ENCODE measurements at places on chromosomes 5 and 9. TPM values are rescaled to one million over a fixed set of nuclear protein-coding genes. Genes with fewer than 3 reads are reported as not detected.

Gene CPEB4
- total RNA-seq, result 8.4 TPM

Gene OTULIN
- 68.9 TPM for total RNA-seq

Gene CAPSL
- 0.68 TPM for total RNA-seq

Gene ORM2
- not detected for total RNA-seq

Gene ENC1
- total RNA-seq, result 0.52 TPM

Gene SLIT3
- 0.20 TPM for total RNA-seq

Gene CCDC187
- not detected for total RNA-seq

Gene ADGRD2
- not detected for total RNA-seq

Gene MAML1
- total RNA-seq, result 24.1 TPM

DNA sequence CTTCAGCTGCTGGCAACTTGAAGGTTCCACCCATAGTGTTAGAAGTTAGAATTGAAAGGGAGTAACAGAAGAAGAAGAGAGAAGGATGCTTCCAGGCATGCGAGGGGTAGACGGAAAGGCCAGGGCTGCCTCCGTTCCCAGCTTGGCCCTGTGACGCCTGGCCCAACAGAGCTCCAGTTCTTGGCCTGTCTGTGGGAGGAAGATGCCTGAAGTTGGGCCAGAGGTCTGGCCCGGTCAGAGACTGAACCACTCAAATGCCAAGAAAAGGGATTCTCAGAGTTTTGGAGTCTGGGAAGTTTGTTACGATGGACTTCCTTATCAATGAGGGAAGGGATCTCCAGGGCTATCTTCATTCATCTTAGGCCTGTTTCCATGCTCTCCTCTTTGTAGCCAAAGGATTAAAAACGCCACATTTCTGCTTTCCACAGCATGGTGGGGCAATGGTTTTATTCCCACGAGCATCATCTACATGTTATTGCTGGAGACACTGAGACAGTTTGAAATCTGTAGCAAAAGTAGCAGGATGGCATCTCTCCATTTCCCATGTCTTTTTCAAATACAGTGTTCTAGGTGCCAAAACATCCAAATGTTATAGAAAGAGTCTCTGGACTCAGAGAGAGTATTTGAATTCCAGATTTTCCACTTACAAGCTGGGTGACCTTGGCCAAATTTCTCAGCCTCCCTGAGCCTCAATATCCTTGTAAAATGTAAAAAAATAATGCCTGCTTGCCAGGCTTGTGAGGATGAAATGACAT, 65.4 kb upstream of the ANKRD55 start:
- H3K36me3 ChIP-seq, result no peaks in the 10 kb centered on the region
- no peak overlapping the region for H3K4me3 ChIP-seq
- H3K27me3 ChIP-seq, result no peaks in the 10 kb centered on the region
- DNase-seq, result no peak
- no peak overlapping the region for H3K27ac ChIP-seq

GRCh38 chr5:121174351-121174750, 677.3 kb upstream of the FTMT start:
- no peaks in the 10 kb centered on the region for H3K27me3 ChIP-seq
- DNase-seq, result no peak
- H3K4me1 ChIP-seq, result no peaks in the 10 kb centered on the region
- H3K36me3 ChIP-seq, result no peaks in the 10 kb centered on the region

- no peak for DNase-seq
- peaks cover 4% of the 10 kb centered on the region for H3K4me1 ChIP-seq
- H3K27me3 ChIP-seq, result no peaks in the 10 kb centered on the region
- no peaks in the 10 kb centered on the region for H3K36me3 ChIP-seq
- no peak overlapping the region for H3K27ac ChIP-seq
These were observed 219.2 kb upstream of the MAP3K1 start for GRCh38 chr5:56596155-56596554.

- no peak overlapping the region for H3K27ac ChIP-seq
- no peak overlapping the region for H3K4me3 ChIP-seq
- H3K27me3 ChIP-seq, result no peaks in the 10 kb centered on the region
- DNase-seq, result no peak
- H3K36me3 ChIP-seq, result no peaks in the 10 kb centered on the region
These were observed 445.0 kb upstream of the TRPC7 start for GRCh38 chr5:136810261-136810801.

DNA sequence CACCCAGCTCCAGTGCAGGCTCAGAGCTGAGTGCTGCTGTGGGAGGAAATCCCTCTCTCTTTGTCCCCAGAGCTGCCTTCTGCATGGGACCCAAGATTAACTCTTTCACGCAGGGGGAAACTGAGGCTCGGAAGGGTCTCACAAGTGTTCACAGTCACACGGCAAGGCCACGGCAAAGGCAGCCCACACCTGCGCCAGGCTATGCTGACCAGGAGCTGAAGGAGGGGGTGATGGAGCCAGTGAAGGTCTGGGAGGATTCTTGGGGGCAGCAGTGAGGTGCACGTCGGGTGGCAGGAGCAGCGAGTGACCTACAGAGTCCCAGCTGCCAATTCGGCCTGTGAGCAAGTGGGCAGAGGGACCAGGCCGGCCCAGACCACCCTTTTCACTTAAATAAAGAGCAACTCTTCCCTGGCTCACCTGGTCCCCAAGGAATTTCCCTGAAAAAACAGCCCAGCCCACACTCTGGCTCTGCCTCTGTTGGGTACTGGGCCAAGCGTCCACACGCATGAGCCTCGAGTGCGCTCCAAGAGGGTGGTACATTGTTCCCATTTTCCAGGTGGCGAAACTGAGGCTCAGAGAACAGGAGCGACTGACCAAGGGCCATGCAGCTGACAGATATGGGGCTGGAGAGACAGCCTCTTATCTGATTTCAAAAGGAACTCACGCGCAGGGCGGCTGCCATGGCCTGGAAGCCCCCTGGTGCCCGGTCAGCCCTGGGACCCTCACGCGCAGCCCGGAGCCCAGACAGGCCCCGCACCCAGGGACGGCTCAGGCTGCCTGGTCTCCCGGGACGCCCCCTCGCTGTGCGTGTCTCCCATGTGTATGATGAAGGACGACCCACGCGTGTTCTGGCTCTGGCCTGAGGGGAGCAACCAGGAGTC, 28.2 kb downstream of the SARDH start:
- H3K27ac ChIP-seq, result no peak overlapping the region
- H3K4me3 ChIP-seq, result peak overlapping the region; percentile 4
- H3K4me1 ChIP-seq, result peaks cover 16% of the 10 kb centered on the region
- DNase-seq, result no peak
- no peaks in the 10 kb centered on the region for H3K36me3 ChIP-seq

- H3K4me1 ChIP-seq, result no peaks in the 10 kb centered on the region
- H3K36me3 ChIP-seq, result no peaks in the 10 kb centered on the region
- no peak overlapping the region for H3K4me3 ChIP-seq
- no peaks in the 10 kb centered on the region for H3K27me3 ChIP-seq
These were observed 118.2 kb upstream of the TBC1D2 start for GRCh38 chr9:98373609-98374008.

GRCh38 chr9:136006169-136006568, 45.0 kb upstream of the UBAC1 start:
- no peak overlapping the region for H3K27ac ChIP-seq
- no peak overlapping the region for H3K4me3 ChIP-seq
- H3K36me3 ChIP-seq, result no peaks in the 10 kb centered on the region
- no peaks in the 10 kb centered on the region for H3K27me3 ChIP-seq
- DNase-seq, result no peak

- H3K4me1 ChIP-seq, result no peaks in the 10 kb centered on the region
- no peak overlapping the region for H3K27ac ChIP-seq
- no peak overlapping the region for H3K4me3 ChIP-seq
These were observed 38.7 kb downstream of the AGXT2 start for GRCh38 chr5:35009019-35009418.

DNA sequence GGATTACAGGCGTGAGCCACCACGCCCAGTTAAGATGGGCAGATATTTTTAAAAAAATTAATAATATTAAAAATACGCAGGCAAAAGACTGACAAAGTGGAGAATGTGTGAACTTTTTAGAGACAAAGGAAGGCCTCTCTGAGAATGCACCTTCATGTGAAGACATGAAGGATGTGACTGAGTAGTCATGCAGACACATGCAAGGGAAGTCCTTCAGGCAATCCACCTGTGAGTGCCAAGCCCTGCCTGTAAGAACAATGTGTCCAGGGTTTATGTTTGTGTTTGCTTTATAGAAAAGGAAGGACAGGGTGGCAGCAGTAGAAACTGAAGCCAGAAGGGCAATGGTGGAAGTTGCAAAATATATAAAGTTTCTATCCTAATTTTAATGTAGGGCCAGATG, 169.2 kb downstream of the EDIL3 start:
- no peak for DNase-seq
- no peaks in the 10 kb centered on the region for H3K36me3 ChIP-seq
- no peaks in the 10 kb centered on the region for H3K4me1 ChIP-seq
- no peaks in the 10 kb centered on the region for H3K27me3 ChIP-seq
- no peak overlapping the region for H3K4me3 ChIP-seq

GRCh38 chr9:112168197-112168596, 6.9 kb downstream of the SUSD1 start:
- H3K27me3 ChIP-seq, result no peaks in the 10 kb centered on the region
- no peak overlapping the region for H3K27ac ChIP-seq
- no peak for DNase-seq

DNA sequence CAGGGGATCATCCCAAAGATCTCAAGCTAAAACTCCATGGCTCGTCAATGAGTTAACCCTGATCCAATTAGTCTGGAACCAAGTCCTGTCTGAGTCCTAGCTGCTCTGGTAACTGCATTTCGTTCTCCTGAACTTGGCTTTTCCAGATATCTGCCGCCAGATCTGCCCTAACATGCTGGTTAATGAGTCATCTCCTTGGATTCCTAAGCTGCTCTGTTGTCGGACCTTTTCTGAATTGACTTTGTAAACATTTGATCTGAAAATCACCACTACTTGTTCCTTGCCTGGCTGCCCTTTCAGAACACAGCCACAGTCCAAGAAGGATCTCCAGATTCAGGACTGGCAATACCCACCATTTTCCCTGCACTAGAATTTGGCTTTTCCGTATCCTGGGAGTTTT, 473.0 kb downstream of the ZSWIM6 start:
- no peak overlapping the region for H3K27ac ChIP-seq
- no peaks in the 10 kb centered on the region for H3K36me3 ChIP-seq
- no peaks in the 10 kb centered on the region for H3K27me3 ChIP-seq
- no peaks in the 10 kb centered on the region for H3K4me1 ChIP-seq
- H3K4me3 ChIP-seq, result no peak overlapping the region

- peaks cover 70% of the 10 kb centered on the region for H3K4me1 ChIP-seq
- no peak overlapping the region for H3K4me3 ChIP-seq
- H3K27ac ChIP-seq, result peak overlapping the region; percentile 47
These were observed 59.4 kb downstream of the ANKH start for GRCh38 chr5:14812166-14812565.

GRCh38 chr9:128607642-128608350, 48.9 kb downstream of the DYNC2I2 start:
- H3K4me1 ChIP-seq, result no peaks in the 10 kb centered on the region
- DNase-seq, result no peak
- no peak overlapping the region for H3K4me3 ChIP-seq
- no peak overlapping the region for H3K27ac ChIP-seq
- peaks cover 16% of the 10 kb centered on the region for H3K36me3 ChIP-seq

DNA sequence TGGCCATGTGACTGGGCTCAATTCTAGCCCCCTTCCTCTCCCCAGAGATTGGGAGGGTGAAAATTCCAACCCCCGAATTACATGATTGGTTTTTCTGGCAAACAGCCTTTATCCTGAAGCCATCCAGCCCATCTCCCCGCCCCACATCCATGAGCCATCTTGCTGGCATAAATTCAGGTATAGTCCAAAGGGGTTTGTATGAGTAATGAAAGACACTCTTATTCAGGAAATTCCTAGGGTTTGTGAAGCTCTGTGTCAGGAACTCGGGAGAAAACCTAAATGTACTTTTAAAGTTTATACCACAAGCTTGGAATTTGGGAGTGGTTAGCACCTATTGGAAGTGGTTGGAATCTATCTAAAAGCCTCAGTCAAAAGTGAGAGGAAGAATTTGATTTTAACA, 80.6 kb upstream of the SIMC1 start:
- no peak overlapping the region for H3K4me3 ChIP-seq
- no peak for DNase-seq
- no peaks in the 10 kb centered on the region for H3K4me1 ChIP-seq
- no peak overlapping the region for H3K27ac ChIP-seq

GRCh38 chr9:25397746-25398145, 280.5 kb downstream of the TUSC1 start:
- no peaks in the 10 kb centered on the region for H3K27me3 ChIP-seq
- DNase-seq, result no peak
- no peaks in the 10 kb centered on the region for H3K36me3 ChIP-seq
- H3K4me1 ChIP-seq, result no peaks in the 10 kb centered on the region

DNA sequence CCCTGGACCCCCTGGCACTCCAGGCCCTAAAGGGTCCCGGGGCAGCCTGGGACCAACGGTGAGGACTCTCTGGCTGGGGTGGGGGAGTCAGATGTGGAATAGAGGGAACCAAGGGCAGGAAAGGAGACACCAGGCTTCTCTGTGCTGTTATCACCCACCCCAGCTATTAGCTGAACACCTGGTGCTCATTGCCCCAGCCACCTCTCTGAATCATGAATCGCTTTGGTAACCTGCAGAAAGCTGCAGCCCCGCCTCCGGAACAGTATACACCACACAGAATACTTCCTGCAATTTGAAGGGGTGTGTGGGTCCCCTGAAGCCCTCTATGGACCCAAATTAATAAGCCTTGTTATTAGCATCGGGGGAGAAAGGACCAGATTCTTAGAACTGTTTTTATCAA, 40.4 kb upstream of the ORM1 start:
- no peak for DNase-seq
- H3K36me3 ChIP-seq, result no peaks in the 10 kb centered on the region
- no peak overlapping the region for H3K27ac ChIP-seq
- H3K4me3 ChIP-seq, result no peak overlapping the region
- H3K27me3 ChIP-seq, result no peaks in the 10 kb centered on the region

DNA sequence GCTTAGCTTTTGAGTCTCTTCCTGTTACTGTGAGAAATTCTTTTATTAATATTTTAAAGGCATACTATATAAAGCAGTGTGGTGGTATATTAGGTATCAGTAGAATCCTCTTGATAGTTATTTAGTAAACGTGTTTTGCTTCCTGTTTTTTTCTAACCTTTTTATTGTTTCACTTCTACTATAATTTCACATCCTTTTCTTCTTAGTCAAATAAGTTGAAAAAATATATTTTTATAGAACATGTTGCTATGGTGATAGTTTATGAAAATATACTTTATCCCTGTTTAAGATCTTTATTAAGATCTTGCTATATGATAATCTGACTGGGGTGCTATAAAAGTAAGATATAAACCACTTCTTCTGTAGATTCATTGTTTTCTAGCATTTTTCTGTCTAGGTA, 2.1 kb downstream of the POLK start:
- peaks cover 22% of the 10 kb centered on the region for H3K36me3 ChIP-seq
- H3K27me3 ChIP-seq, result no peaks in the 10 kb centered on the region
- H3K4me1 ChIP-seq, result peaks cover 49% of the 10 kb centered on the region
- no peak for DNase-seq
- H3K4me3 ChIP-seq, result no peak overlapping the region

GRCh38 chr5:90902651-90903386, 344.2 kb downstream of the ADGRV1 start:
- H3K27ac ChIP-seq, result no peak overlapping the region
- H3K36me3 ChIP-seq, result no peaks in the 10 kb centered on the region
- no peaks in the 10 kb centered on the region for H3K27me3 ChIP-seq
- no peak for DNase-seq

GRCh38 chr9:23686257-23686656, 139.8 kb downstream of the ELAVL2 start:
- no peaks in the 10 kb centered on the region for H3K4me1 ChIP-seq
- H3K36me3 ChIP-seq, result no peaks in the 10 kb centered on the region
- H3K27ac ChIP-seq, result no peak overlapping the region
- DNase-seq, result no peak

Data from activated naive CD8-positive, alpha-beta T cell treated with anti-CD3 and anti-CD28 coated beads for 36 hours (primary cell).